NCI-H510A (cell line): ENCODE measurements at places on chromosomes 13 and 19.

- no peak for DNase-seq
Observed at GRCh38 chr19:9673912-9674662, 813 bp downstream of the ZNF562 start.

- DNase-seq, result no peak
Observed at GRCh38 chr13:30789166-30789862, 54.0 kb downstream of the ALOX5AP start.

GRCh38 chr19:49316284-49316683, 8.7 kb downstream of the SLC6A16 start:
- no peak for DNase-seq

GRCh38 chr19:19371059-19371458, 34.4 kb upstream of the GATAD2A start:
- no peak for DNase-seq

- no peak for DNase-seq
Observed at GRCh38 chr19:16327911-16328823, 3.5 kb downstream of the KLF2 start.

DNA sequence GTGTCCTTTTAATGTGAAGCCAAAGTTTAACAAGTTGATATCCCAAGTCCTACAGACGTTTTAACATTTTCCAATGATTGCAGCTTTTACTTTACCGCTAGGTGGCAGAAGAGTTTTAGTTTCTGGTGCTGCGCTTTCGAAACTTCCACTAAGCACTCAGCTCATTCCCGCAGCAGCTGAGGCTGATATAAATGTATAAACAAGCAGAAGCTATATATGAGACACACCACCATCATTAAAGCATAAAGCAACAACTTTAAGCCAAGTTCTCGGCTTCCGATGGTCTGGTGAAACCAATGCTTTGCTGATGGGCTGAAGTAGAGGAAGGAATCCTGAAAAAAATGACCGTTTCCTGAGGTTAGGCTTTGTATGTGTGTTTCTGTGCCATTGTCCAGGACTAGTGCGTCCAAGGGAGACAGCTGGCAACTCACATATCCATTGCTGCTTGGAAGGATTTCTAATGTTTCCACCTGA, 753.9 kb downstream of the OLFM4 start:
- DNase-seq, result peak; percentile 40
